ENCODE measurements at places on chromosomes 7 and 10.

GRCh38 chr7:53642361-53642760 is 606.9 kb downstream of the POM121L12 start:
- no peak for DNase-seq

GRCh38 chr10:1398626-1399410 is 338.5 kb downstream of the ADARB2 start:
- DNase-seq = no peak

- DNase-seq = no peak
These were observed 574.4 kb downstream of the PTPRN2 start for GRCh38 chr7:158013085-158013668.

GRCh38 chr7:138814816-138815332 is 16.9 kb upstream of the ATP6V0A4 start:
- no peak for DNase-seq

- DNase-seq = no peak
These were observed 1173.5 kb upstream of the AUTS2 start for GRCh38 chr7:68424658-68425297.

GRCh38 chr10:131250454-131251145 is 60.9 kb downstream of the TCERG1L start:
- no peak for DNase-seq

- no peak for DNase-seq
These were observed 208.3 kb downstream of the CELF2 start for GRCh38 chr10:11225935-11226334.

DNA sequence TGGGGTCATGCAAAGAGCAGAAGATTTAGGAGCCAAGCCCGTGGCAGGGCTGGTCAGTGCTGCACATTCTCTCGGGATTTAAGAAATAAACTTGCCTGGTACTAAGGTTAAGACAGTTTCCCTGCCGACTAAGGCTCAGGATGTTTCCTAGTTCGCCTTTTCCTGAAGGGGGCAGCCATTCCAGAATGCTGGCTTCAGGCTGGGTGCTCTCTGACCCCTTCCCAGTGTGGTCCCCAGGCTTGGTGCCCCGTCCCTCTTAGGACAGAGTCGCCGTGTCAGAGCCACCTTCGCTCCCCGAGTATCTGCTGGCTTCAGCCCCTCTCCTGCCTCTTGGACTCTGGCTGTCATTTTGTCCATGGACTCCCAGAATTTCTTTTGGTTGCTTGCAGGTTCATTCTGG is 117.2 kb downstream of the ELFN1 start:
- DNase-seq = no peak

DNA sequence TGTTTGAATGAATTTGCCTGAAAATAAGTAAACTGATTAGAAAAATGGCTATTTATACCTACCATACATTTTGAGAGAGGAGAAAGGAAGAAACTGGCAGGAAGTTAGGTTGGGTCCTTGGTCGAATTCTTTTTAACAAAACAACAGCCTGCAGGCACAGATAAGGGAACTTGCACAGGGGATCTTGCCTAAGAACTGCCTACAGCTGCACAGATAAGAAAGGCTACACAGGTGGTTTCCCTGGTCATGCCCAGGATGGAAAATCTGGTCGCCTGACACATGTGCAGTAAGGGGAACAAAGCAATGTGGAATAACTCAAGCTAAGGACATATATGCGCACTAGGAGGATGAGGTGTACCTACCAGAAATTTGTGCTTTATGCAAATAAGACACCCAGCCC is 732.1 kb upstream of the POT1 start:
- DNase-seq = no peak

- no peak for DNase-seq
These were observed 79.7 kb upstream of the MACROH2A2 start for GRCh38 chr10:69972981-69973397.

GRCh38 chr10:53918755-53919154 is 882.3 kb downstream of the PCDH15 start:
- DNase-seq = no peak

DNA sequence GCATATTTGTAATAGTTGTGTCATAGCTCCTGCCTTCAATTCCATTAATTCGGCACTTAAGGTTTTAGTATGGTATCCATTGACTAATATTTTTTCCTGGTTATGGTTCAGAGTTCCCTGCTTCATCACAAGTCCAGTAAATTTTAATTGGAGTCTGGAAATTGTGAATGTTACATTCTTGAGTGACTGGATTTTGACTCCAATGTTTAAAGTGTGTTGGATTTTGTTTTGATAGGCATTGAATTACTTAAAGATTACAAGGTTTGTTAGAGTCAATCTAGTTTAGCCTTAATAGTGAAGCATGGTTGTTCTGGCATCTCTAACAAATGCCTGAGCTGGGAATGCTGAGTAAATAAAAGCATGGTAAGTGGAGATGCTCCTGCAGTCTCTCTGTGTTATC is 326.6 kb upstream of the IGFBP3 start:
- DNase-seq = no peak

- DNase-seq = no peak
These were observed 89.7 kb downstream of the POLR1F start for GRCh38 chr7:19619122-19619521.

GRCh38 chr7:44066111-44066460 is 719 bp upstream of the PGAM2 start:
- DNase-seq = no peak

DNA sequence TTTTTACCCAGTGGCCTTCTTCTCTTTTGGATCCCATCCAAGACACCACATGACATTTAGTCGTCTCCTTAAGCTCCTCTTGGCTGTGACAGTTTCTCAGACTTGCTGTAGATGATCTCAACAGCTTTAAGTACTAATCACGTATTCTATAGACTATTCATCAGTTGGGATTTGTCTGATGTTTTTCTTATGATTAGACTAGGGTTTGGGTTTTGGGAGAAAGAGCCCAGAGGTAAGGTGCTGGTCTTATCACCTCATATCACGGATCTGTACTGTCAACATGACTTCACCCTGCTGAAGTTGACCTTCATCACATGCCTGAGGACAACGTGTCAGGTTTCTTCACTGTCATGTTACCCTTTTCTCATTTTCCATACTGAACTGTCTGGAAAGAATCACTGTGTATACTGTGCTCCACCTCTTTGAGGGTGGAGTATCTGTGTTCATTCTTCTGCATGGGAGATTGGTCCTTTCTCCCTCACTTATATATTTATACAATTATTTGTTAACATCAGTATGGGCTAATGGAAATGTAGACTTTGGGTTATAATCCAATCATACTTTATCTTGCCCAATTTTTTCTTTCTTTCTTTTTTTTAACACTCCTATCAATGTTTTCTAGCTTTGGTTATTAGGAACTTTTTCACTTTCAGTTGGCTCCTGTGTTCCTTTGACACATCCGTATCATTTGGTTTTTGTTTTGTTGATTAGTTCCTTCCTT is 6.4 kb upstream of the HKDC1 start:
- DNase-seq = no peak

DNA sequence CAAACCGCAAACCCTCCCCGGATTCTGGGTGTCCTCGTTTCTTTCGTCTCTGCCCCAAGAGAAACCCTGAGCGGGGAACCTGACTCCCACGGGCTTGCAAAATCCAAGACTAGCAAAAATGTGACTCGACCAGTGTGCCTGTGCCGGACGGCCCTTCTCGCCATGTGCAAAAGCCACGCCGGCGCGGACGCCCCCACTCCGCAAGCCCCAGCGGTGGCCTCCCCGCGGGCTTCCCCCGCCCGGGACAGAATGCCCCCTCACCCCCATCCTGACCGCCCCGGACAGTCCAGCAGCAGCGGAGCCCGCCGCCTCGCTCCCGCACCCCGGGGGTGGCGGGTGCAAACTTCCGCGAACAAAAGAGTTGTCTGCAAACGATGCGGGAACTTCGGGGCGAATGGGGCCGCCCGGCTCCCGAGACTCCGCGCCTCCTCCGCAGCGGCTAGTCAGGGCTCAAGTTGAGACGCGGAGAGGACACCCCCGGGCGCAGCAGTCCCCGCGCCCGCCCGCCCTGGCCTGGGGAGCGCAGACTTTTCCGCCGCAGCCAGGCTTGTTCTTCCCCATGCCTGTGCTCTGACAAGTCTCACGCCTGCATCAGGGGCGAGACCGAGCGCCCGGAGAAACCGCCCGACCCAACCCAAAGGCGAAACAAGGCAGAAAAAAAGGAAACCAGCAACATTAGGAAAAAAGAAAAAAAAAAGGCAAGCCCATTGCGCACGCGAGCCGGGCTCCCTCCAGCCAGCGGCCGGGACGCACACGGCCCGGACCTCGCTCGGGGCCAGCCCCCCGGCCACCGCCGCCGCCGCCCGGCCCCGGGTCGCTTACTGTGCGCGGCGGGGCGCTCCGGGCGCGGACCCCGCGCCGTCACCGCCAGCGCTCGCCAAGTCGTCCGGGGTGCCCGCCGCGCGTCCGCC is 732 bp downstream of the FAM53B start:
- DNase-seq = peak; percentile 56

DNA sequence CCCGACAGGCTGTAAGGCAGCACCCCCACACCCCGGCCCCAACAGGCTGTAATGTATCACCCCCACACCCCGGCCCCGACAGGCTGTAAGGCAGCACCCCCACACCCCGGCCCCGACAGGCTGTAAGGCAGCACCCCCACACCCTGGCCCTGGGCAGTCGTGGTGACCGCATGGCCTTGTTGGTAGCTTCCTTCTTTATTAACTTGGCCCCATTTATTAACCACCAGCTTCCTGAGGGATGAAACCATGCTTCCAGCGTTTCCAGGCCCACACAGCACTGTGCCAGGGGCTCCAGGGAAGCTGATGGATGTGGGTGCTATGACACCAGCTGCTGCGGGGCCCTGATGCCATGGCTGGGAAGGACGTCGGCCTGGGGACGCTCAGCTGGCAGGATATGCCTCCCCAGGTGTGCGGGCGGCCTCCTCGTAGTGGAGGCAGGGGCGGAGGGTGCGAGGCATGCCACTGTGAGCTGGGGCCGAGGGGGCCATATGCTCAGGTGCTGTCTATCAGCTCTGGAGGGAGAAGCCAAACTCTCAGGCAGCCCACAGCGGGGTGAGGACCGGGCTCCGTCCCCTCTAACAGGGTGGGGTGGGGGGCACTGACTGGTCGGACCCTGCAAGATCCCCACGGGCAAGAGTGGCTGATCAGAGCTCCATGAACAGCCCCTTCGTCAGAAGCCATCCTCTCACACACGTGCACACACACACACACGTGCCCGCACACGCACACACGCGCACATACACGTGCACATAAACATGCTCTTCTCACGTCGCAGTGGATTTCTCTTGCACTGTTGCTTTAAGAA is 311.0 kb downstream of the PTPRN2 start:
- DNase-seq = no peak

- no peak for DNase-seq
These were observed 102.1 kb upstream of the TMEM168 start for GRCh38 chr7:112892263-112892662.

DNA sequence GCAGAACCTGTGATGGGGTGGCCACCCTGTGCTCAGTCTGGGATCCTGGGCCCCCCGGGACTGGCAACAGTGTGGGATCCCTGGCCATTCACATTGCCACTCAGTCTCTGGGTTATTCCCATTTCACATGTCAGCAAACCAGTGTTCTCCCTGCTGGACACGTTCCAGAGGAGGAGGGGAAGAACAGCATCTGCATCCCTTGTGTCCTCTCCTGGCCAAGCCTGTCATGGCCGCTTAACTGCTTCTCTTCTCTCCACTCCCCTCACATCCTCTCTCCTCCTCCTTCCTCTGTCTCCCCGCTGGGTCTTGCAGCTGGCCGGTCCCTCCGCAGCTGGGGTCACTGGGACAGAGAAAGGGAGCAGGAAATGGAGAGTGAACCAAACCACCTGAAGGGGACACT is 74.4 kb downstream of the C10orf105 start:
- peak; percentile 34 for DNase-seq

DNA sequence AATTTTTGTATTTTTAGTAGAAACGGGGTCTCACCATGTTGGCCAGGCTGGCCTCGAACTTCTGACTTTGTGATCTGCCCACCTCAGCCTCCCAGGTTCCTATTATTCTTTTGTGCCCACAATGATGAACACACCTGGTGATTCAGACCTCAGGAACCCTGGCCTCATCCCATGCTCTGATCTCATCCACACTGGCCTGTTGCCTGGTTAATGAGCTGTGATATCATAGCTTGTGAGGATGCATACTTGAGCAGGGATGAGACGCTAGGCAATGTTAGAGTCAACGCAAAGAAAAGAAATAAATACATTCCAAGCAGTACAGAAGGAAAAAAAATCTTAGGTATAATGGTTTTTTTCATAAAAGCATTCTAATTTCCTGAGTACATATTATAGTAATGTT is 82.4 kb upstream of the RNF32 start:
- DNase-seq = no peak

DNA sequence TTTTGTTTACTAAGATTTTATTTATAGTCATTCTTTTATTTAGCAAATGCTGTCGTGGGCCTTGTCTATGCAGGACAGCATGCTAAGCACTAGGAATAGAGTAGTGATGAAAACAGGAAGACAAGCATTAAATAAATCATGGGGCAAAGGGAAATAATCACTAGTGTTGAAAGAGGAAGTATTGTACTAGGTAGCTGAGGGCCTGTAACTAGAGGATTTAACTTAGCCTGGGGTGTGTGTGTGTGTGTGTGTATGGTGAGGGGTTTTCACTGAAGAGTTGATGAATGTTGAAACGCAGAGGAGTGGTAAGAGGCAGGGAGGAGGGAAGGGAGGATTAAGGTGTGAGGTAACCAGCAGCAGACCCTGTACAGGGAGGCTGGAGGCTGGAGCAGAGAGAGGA is 446.4 kb downstream of the SDK1 start:
- no peak for DNase-seq

- no peak for DNase-seq
These were observed 109.2 kb upstream of the AGK start for GRCh38 chr7:141441837-141442627.

- DNase-seq = no peak
These were observed 42.9 kb downstream of the CD36 start for GRCh38 chr7:80681272-80681885.

- no peak for DNase-seq
These were observed 131.8 kb downstream of the FAM204A start for GRCh38 chr10:118210276-118210675.

DNA sequence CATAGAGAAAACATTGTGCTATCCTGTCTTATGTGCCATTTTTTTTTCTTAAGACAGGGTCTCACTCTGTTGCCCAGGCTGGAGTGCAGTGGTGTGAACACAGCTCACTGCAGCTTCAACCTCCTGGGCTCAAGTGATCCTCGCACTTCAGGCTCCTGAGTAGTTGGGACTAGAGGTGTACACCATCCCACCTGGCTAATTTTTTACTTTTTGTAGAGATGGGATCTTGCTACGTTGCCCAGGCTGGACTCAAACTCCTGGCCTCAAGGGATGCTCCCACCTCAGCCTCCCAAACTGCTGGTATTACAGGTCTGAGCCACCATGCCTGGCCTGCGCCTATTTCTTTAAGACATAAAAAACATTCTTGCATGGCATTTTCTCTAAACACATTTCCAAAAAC is 20.6 kb downstream of the LYZL1 start:
- no peak for DNase-seq

GRCh38 chr7:158351481-158351880 is 236.1 kb downstream of the PTPRN2 start:
- no peak for DNase-seq

DNA sequence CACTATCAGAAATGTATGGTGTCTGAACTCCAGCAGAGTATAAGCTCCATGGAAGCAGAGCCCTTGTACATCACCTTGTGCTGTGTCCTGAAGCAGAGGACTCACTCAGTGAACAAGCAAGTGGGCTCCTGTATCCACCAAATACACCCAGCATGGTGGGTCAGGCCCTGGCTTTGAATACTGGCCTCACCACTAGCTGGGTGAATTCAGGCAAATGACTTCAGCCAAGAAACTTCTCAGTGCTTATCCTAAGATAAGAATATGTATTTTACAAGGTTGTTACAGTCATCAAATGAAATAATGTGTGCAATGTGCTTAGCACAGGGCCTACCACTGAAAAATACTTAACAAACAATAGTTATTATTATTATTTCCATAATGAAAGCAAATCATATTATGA is 62.6 kb downstream of the CALD1 start:
- no peak for DNase-seq

Data from left hindlimb (tissue), 1 donor.